Calu3 (cell line): ENCODE measurements at places on chromosomes 2 and 18. TPM values are rescaled to one million over a fixed set of nuclear protein-coding genes. Genes with fewer than 3 reads are reported as not detected.

GRCh38 chr18:69636529-69637301 is 236.0 kb downstream of the DOK6 start:
- DNase-seq = no peak

DNA sequence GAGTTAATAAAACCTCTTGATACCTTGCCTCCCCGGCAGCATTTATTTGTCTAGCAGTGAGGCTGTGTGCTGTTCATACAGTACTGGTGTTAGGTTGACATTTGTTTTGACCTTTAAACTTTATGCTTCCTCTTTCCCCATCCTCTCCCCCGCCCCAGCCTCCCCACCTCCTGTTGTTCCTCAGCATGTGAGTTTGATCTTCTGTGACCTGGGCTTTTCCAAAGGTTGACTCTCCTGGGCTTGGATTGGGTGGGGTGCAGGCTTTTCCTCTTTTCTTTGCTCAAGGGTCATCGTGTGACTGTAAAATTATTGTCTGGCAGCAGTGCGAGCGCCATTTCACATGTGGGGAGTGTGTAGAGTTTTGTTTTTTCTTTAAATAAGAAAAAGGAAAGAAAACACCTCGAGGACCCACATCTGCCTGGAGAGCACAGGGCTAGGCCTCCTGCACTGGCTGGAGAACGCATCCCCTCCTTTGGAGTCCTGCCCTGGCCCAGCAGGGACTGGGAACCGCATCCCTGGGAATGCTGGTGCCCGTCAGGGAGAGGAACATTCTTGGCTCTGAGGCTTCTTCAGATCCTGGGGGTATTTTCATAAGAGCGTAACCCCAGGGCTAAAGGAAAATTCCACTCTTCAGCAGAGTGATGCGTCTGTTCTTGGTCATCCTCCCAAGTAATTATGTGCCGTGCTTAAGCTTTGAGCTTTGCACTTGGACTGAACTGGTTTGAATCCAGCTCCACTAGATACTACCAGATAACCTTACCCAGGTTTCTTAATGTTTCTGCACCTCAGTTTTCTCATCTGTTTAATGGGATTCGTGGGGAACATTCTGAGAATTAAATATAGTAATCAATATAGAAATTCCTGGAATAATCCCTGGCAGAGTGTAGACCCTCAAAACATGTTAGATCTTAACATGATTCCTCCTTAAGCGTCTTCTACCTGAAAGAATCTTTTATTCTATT is 91.5 kb downstream of the SETBP1 start:
- DNase-seq = no peak

DNA sequence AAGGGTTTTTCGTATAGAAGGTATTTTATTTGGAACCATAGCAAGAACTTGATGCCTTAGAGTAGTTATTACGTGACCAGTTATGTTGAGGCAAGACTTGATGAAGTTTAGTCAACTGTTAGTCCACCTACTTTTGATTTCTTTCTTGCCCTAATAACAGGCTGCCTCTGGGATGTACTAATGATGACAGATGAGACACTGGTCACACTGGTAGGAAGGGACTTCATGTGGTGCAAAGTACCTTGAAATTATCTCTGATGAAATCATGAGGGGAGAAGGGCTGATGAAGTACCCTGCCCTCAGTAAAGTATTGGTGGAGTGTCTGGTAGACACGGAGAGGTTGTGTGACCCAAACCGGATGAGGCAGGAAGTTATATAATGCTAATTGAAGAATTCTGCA is 5.4 kb downstream of the DIS3L2 start:
- DNase-seq = no peak

GRCh38 chr2:170019060-170019805 is 158.7 kb upstream of the MYO3B start:
- no peak for DNase-seq

GRCh38 chr2:88680266-88680902 is 11.1 kb upstream of the RPIA start:
- no peak for DNase-seq

- DNase-seq = peak; percentile 78
Measured at GRCh38 chr2:127049927-127050802, 56.8 kb downstream of the BIN1 start.

- DNase-seq = no peak
Measured at GRCh38 chr2:152617456-152618192, 99.6 kb downstream of the PRPF40A start.

GRCh38 chr2:18625563-18625962 is 36.2 kb upstream of the NT5C1B start:
- no peak for DNase-seq

GRCh38 chr18:55346961-55347740 is 240.8 kb downstream of the TCF4 start:
- DNase-seq = no peak

The NR4A2 gene
- total RNA-seq = 4.9 and 6.2 TPM in 2 replicates
